ENCODE measurements at places on chromosomes 5 and 9. TPM values are rescaled to one million over a fixed set of nuclear protein-coding genes. Genes with fewer than 3 reads are reported as not detected.

- no peak for DNase-seq
These were observed 457 bp upstream of the CDH18 start for GRCh38 chr5:19988457-19988856.

The EQTN gene
- not detected for total RNA-seq

DNA sequence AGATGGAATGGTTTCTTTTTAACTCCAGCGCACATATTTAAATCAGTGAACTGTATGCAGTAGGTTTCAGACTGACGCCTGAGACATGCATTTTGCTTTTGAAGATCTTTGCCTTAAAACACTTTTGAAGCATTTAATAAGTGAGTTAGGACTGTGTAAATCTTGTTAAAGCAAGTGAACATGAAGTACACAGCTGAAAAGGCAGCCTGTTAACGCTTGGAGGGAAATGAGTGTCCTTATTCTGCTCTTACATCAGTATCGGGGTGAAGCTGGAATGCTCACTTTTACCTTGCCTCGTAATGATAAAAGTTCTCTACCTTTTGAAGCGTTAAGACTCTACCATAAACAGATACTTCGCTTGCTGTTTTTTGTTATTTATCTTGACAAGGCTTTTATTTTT, 552.2 kb downstream of the ZNF608 start:
- DNase-seq, result no peak

- peak; percentile 8 for DNase-seq
These were observed 42.8 kb upstream of the RPS23 start for GRCh38 chr5:82320966-82321365.

DNA sequence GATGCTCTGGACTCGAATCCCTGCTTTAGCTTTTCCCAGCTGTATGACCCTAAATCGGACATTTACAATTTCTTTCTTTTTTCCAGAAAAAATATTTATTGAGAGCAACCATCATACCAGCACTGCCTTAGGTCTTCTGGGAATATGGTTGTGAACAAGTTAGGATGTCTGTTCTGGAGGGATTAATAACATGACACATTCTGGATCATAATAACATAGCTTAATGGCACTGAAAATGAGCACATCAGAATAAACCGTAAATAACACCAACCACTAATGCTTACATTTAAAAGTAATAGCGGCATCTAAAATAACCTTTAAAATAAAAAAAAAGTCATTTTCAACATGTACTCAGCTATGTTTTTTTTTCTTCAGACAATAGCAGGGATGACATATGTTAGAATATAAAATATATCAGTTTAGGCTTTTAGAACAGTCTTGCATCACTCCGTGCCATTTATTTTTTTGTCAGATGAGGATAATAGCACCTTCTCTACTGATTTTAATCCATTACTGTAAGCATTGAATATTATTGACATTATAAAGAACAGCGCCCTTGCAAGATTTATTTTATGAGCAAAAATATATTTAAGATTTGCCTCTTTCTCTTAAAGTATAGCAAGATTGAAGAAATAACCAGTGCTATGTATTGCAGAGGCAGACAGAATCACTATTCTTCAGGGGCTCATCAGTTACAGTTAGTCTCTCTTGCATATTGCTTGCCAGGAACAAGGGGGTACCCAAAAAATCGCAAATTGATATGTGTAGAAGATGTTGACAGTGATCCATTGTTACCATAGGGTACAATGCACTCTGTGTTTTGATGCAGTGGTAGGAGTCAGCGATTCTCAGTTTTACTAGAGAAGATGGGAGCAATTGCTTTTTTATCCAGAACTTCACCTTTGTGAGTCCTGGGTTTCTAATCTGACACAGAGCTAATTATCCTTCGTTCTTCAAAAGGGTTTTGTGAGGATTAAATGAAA, 168.4 kb upstream of the NR3C1 start:
- DNase-seq, result no peak

GRCh38 chr9:127262602-127263001, 2.0 kb upstream of the GARNL3 start:
- no peak for DNase-seq
